ENCODE measurements at places on chromosomes 2 and 18.

DNA sequence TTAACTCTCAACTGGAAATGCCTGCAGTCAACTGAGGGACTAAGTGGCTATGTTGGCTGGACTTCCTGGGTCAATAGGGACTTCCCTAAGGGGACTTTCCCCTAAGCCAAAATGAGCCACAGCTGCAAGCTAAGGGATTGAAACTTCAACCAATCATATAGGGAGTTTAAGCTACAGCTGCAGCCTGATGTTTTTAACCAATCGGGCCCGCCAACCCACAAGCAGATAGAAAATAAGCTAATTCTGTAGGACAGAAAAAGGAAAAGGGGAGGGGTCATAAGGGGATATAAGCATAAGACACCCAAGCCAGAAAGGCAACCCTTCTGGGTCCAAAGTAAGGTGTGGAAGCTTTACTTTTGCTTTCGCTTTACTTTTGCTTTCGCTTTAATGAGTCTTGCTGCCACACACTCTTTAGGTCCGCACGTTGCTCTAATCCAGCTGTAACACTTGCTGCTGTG lies 927.5 kb downstream of the ERBB4 start:
- H3K27me3 ChIP-seq, result no peaks in the 10 kb centered on the region
- H3K4me3 ChIP-seq, result no peak overlapping the region
- no peaks in the 10 kb centered on the region for H3K4me1 ChIP-seq
- H3K27ac ChIP-seq, result no peak overlapping the region

DNA sequence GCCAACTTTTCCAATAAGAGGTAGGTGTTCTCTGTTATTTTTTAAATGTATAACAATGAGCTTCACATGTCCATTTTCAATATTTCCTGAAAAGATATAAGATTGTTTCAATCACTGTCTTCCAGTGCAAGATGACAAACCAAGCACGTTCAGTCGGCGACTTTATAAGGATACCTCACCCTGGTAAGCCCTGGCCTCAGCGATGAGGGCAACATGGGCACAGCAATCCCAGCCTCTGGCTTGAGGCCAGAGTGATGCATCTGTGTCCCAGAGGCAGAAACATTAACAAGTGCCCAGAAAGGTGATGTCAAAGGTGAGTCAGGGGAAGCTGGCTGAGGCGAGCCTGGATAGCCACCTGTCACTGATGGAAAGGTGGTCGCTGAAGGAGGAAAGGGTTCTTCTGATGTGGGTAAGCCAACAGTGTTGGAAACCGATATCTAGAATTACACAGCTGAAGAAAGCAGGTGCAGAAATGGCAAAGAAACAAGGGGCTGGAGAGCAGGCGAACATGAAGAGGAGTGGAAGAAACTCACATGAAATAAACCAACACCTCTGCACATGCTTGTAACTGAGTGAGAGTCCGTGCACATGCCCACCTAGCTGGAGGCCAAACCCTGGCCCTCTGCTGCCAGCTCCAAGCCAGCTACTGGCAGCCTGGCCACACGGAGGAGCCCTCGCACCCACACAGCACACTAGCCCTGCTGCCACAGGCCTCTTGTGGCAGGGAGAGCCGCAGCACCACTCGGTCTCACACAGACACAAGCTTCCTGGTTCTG lies 65.5 kb downstream of the FBXO15 start:
- H3K27me3 ChIP-seq, result no peaks in the 10 kb centered on the region
- H3K4me1 ChIP-seq, result no peaks in the 10 kb centered on the region
- no peaks in the 10 kb centered on the region for H3K36me3 ChIP-seq
- no peak overlapping the region for H3K4me3 ChIP-seq

DNA sequence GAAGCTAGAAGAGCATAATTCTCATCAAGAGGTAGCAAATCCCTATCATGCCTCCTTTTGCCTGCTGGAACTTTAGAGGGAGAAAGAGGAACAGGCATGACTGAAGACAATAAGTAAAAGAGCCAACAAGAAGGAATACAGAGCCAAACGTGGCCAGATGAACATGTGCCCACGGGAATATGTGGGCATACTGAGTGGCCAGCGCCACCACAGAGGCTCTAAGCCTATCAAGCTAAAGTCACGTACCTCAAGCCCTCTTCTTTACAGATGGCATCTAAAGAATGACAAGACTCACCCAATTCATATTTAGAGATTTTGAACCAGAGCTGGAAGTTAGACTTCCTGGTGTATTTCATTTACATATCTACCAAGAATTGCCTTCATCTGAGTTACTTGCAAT lies 59.9 kb upstream of the ITGA4 start:
- no peak overlapping the region for H3K27ac ChIP-seq
- no peaks in the 10 kb centered on the region for H3K27me3 ChIP-seq
- no peak for DNase-seq
- H3K4me1 ChIP-seq, result peaks cover 25% of the 10 kb centered on the region
- H3K36me3 ChIP-seq, result no peaks in the 10 kb centered on the region

DNA sequence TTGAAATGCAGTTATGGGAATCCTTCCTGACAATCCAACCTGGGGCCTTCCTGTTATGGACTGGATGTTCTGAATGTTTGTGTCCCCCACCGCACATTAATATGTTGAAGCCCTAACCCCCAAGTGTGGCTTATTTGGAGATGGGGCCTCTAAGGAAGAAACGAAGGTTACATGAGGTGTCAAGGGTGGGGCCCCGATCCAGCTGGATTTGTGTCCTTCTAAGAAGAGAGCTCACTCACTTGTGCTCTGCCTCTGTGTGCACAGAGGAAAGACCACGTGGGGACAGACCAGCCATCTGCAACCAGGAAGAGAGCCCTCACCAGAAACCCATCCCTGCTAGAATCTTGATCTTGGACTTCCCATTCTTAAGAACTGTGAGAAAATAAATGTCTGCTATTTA lies 44.4 kb downstream of the MAP3K19 start:
- H3K27me3 ChIP-seq, result peaks cover 11% of the 10 kb centered on the region
- no peak for DNase-seq
- H3K4me1 ChIP-seq, result no peaks in the 10 kb centered on the region
- H3K27ac ChIP-seq, result no peak overlapping the region

DNA sequence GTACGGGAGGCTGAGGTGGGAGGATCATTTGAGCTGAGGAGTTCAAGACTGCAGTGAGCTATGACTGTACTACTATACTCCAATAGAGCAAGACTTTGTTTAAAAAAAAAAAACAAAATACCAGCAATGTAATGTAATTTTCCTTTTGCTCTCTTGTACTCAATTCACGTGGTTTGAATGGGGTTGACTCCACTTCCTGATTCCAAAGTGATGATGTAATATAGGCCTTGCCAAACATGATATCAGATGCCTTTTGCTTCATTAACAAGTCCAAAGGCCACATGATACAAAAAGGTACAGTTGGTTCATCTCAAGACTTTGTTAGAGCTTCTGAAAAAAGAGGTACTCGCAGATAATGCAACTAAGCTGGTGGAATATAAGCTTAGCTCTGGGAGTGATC lies 321.8 kb downstream of the ZEB2 start:
- H3K4me3 ChIP-seq, result no peak overlapping the region
- peak; percentile 70 for DNase-seq
- H3K27me3 ChIP-seq, result no peaks in the 10 kb centered on the region
- no peaks in the 10 kb centered on the region for H3K36me3 ChIP-seq
- peak overlapping the region; percentile 17 for H3K27ac ChIP-seq

GRCh38 chr2:238955648-238956531 lies 108.0 kb downstream of the TWIST2 start:
- H3K4me1 ChIP-seq, result no peaks in the 10 kb centered on the region
- no peak overlapping the region for H3K4me3 ChIP-seq
- no peaks in the 10 kb centered on the region for H3K36me3 ChIP-seq
- H3K27me3 ChIP-seq, result peaks cover 11% of the 10 kb centered on the region
- DNase-seq, result no peak

GRCh38 chr18:58806826-58807714 lies 57.6 kb upstream of the ZNF532 start:
- no peak for DNase-seq
- no peak overlapping the region for H3K4me3 ChIP-seq
- no peaks in the 10 kb centered on the region for H3K27me3 ChIP-seq
- no peaks in the 10 kb centered on the region for H3K4me1 ChIP-seq

GRCh38 chr2:46481198-46482193 lies 2.1 kb downstream of the TMEM247 start:
- no peak for DNase-seq
- no peaks in the 10 kb centered on the region for H3K36me3 ChIP-seq
- H3K4me1 ChIP-seq, result no peaks in the 10 kb centered on the region
- H3K27me3 ChIP-seq, result no peaks in the 10 kb centered on the region
- no peak overlapping the region for H3K4me3 ChIP-seq
- H3K27ac ChIP-seq, result no peak overlapping the region

All from CD14-positive monocyte (primary cell).